Mesenteric fat pad (tissue), 1 donor: ENCODE measurements at places on chromosomes 2 and 18. TPM values are rescaled to one million over a fixed set of nuclear protein-coding genes. Genes with fewer than 3 reads are reported as not detected.

The SERPINB2 gene
- 6.6 TPM for total RNA-seq

DNA sequence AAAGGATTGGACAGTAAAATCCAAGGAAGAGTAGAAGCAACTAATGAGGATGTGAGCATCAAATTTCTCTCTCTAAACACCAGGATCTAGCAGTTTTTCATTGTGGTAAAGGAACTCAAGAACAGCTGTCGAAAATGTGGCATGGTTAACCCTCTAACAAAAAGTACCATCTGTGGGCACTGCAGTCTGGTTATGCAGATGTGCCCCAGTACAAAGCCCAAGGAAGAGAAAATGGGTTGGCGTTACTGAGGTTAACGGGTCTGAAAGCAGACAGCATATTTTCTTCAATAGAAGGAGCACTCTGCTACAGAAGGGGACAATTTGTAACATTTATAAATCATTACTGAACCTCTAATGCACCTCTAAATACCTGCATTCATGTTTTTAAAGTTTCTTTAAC is 253.0 kb upstream of the HNRNPA3 start:
- DNase-seq: no peak

- DNase-seq: no peak
Measured at GRCh38 chr18:77056344-77057005, 76.1 kb downstream of the MBP start.

- DNase-seq: no peak
Measured at GRCh38 chr2:203993011-203993410, 56.4 kb downstream of the ICOS start.

- DNase-seq: no peak
Measured at GRCh38 chr2:141280037-141280436, 850.8 kb downstream of the LRP1B start.

- DNase-seq: no peak
Measured at GRCh38 chr18:2971741-2972552, 41.0 kb downstream of the LPIN2 start.

DNA sequence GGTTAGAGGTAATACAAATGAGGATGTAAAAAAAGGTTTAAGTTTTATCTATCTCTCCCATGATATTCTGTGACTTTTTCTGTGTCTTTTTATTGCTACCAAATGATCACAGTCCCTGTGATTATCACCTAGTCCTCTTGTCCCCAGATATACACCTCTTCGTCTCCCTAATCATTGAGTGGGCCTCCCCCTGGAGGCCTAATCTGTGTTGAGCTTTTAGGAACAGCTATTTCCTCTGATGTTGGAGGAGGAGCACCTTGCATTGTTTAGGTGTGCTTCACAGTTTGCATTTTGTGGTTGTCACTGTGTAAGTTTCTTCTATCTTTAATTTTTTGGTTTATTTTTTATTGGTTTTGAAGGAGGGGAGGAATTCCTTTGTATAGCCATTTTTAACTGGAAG is 33.3 kb downstream of the CCDC85A start:
- no peak for DNase-seq

GRCh38 chr2:137051778-137052398 is 286.5 kb downstream of the THSD7B start:
- no peak for DNase-seq

DNA sequence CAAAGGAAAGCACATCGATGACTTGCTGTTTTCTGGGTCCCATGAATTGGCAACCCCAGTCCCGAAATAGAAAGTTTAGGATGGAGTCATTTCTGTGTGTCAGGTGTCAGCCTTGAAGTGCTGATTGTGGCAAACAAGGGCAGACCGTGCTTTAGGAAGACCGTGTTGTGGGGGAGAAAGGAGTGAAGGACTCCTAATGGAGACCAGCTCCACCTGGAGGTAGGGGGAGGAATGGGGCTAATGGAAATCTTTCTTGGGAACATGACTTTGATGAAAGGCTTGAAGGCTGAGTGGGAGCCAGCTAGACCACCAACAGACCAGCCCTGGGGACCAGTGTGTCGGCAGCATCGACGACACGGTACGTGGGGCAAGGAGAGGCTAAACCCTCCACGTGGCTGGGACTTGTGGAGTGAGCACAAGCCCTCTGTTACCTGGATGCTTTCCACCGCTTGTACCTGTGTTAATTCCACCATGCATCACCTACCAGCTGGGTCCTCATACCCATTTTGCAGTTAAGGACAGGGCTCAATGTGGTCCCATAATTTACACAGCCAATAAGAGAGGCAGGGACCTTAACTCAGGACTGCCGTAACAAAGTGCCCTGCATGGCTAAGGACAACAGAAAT is 104.2 kb downstream of the SH3BP4 start:
- peak; percentile 62 for DNase-seq

- no peak for DNase-seq
Measured at GRCh38 chr2:57453945-57454344, 592.7 kb upstream of the VRK2 start.

GRCh38 chr2:213104092-213104902 is 47.1 kb downstream of the IKZF2 start:
- DNase-seq: no peak

The COLEC11 gene
- 5.5 TPM for total RNA-seq

The SDC1 gene
- total RNA-seq: 2.3 TPM
